ENCODE measurements at places on chromosomes 4 and X. TPM values are rescaled to one million over a fixed set of nuclear protein-coding genes. Genes with fewer than 3 reads are reported as not detected.

Gene PAGE2
- total RNA-seq: not detected

Gene PABPC4L
- total RNA-seq: under 0.01 TPM

Gene DIPK2B
- total RNA-seq: under 0.01 TPM

Gene CC2D2A
- total RNA-seq: 14.3 TPM

Gene DUX4
- not detected for total RNA-seq

Gene PRRG1
- 12.0 TPM for total RNA-seq

Gene SSX3
- not detected for total RNA-seq

Gene PNMA6F
- not detected for total RNA-seq

Gene PGAM4
- total RNA-seq: not detected

Gene MAGEA2
- total RNA-seq: not detected

Gene NDP
- 0.48 TPM for total RNA-seq

Gene TAF7L
- 0.21 TPM for total RNA-seq

Gene SSX2
- not detected for total RNA-seq

Gene RTL3
- not detected for total RNA-seq

Gene DMP1
- total RNA-seq: not detected

Gene SPOCK3
- total RNA-seq: 0.64 TPM

Gene NONO
- 280 TPM for total RNA-seq

Gene BST1
- not detected for total RNA-seq

Gene CSAG3
- total RNA-seq: not detected

Gene GAGE2A
- not detected for total RNA-seq

Gene TRPC5OS
- total RNA-seq: not detected

Gene CTAG2
- total RNA-seq: not detected

Gene SCML2
- total RNA-seq: 0.21 TPM

Gene AMTN
- 1.9 TPM for total RNA-seq

Gene ADGRL3
- total RNA-seq: under 0.01 TPM

Gene TRIM75
- total RNA-seq: not detected

Gene SUPT20HL1
- total RNA-seq: not detected

Gene SMC1A
- total RNA-seq: 7.2 TPM

Gene UGT2B15
- not detected for total RNA-seq

Gene CT45A5
- total RNA-seq: not detected

Gene WWC2
- 18.3 TPM for total RNA-seq

Gene SETD7
- total RNA-seq: 41.0 TPM

Gene TMSB15B
- 7.2 TPM for total RNA-seq

Gene P2RY4
- total RNA-seq: not detected

Gene ZDHHC15
- not detected for total RNA-seq

Gene AKAP14
- 0.64 TPM for total RNA-seq

Gene EDA
- 0.85 TPM for total RNA-seq

Gene MAGED4B
- total RNA-seq: not detected

Gene RWDD4
- total RNA-seq: 23.9 TPM

Gene VCX2
- total RNA-seq: not detected

Gene ZNF157
- 0.24 TPM for total RNA-seq

Gene NPNT
- 1.1 TPM for total RNA-seq

Gene CXCL11
- total RNA-seq: 2.2 TPM

Gene GIMD1
- not detected for total RNA-seq

Gene PAGE5
- not detected for total RNA-seq

Gene EVC2
- total RNA-seq: 8.3 TPM

Gene GRID2
- total RNA-seq: under 0.01 TPM

Gene SNX12
- total RNA-seq: 57.6 TPM

Gene NRK
- not detected for total RNA-seq

Gene CABS1
- total RNA-seq: not detected

Gene ARHGAP10
- 14.9 TPM for total RNA-seq

Gene LUZP4
- total RNA-seq: not detected

Gene PCSK1N
- total RNA-seq: 0.21 TPM

Gene BEX5
- total RNA-seq: 1.2 TPM

Gene CYSLTR1
- total RNA-seq: not detected

Gene L1CAM
- total RNA-seq: 0.85 TPM

Gene SLC6A8
- 44.8 TPM for total RNA-seq

Gene TEX13D
- total RNA-seq: not detected

Gene RASGEF1B
- 15.9 TPM for total RNA-seq

Gene VCX
- not detected for total RNA-seq

All from tracheal epithelial cell (primary cell).